T-helper 9 cell (primary cell): ENCODE measurements at places on chromosomes 16 and 17.

DNA sequence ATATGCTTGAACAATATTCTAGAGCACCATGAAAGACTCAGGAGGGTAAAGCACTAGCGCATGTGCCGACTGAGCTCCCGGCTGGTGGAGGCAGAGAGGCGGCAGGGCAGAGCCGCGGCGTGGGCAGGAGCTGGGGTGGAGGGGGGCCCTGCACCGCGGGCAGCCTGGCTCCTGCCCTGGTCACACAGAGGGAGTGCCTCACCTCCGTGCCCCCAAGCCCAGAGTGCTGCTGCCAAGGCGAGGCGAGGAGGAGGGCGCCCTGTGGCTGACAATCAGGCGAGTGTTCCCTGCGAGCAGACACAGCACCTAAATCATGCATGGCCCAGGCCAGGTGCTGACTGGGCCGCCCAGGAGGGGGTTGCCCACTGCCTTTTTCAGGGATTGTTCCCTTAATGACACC lies 105.8 kb upstream of the TNRC6C start:
- no peak for DNase-seq

DNA sequence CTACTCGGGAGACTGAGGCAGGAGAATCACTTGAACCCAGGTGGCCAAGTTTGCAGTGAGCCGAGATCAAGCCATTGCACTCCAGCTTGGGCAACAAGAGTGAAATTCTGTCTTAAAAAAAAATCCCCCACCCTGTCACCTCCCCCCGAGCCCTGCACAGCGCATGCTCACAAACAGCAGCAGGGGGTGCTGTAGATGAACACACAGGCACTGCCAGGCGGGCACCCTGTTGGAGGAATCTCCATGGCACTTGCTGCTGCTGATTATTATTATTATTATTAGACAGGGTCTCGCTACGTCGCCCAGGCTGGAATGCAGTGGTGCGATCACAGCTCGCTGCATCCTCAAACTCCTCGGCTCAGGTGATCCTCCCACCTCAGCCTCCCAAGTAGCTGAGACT lies 24.6 kb downstream of the FZD2 start:
- DNase-seq, result no peak

DNA sequence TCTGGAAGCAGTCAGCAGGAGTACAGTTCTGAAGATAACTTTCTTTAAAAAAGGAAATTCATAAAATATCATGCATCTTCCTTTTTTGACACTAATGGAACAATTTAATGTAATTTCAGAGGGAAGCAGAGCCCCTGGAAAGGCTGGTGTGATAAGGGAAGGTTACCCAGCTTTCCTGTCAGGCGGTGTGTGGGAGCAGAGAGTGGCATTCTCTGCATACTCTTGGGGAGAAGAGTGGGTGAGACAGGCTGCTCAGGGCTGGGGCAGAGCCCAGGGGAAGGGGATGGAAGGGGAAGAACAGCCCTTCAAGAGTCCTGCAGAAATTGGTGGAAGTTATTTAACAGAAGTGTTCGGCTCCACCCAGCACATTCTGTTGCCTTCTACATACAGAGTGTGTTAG lies 84.7 kb downstream of the PRKCB start:
- DNase-seq, result no peak

DNA sequence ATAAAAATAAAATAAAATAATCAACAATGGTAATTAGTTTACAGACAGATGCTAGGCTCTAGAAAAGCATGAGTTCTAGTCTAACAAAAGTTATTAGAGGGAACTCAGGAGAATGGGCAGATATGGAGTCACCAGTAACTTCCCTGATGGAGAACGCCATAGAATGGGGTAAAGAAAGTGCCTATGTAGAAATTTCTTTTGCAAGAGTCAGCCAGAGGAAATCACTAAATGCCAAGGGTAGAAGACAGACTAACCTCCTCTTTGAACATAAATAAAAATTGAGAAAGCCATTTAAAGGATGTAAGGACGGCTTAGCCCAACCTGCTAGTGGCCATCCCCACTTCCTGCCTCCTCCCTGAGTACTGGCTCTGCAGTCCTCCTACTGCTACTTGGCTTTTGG lies 141.6 kb downstream of the VPS53 start:
- DNase-seq, result no peak

GRCh38 chr17:29667969-29668368 lies 45.3 kb upstream of the CORO6 start:
- no peak for DNase-seq

GRCh38 chr16:15807603-15808009 lies 49.2 kb downstream of the MYH11 start:
- no peak for DNase-seq

DNA sequence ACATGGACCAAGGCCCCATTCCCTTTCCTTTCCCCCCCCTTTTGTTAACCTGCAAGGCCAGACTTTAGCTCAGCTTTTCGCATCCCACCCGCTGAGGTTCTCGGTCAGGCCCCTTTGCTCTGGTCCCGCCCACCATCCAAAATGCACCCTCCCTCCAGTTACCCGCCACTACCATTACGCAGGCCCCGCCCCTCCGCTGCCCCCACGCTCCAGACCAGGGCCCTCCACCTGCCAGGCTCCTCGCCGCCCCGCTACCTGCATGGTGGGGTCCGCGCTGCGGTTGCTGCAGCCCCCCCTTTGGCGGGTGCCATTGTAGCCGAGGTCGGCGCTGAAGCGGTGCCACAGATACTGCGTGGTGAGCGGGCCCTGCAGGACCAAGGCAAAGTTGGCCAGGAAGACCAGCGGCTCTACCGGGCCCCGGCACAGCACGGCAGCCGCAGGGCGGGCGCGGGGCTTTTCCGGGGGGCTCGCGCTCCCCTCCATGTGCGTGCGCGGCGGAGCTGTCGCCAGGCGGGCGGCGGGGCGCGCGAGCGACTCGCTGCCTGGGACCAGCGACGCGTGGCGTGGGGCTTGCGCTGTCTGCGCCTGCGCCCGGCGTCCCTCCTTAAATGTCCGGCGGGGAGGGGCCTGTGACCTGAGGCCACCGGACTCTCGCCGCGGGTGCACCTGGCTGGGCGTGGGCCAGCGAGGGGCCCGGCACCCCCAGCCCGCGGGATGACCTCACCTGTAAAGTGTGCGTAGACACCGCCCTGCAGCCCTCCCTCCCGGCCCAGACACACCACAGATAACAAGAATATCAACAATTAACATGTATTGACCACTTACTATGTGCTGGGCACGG lies at the start of gene SLC46A1:
Gene SLC46A1 (minus strand): TSS at position 581 of the 841 bp plus-strand sequence. CDS start 98 bp downstream, at position 483.
- DNase-seq, result no peak
